Fibroblast of mammary gland (primary cell): ENCODE measurements at places on chromosomes 5 and 9.

- no peak for DNase-seq
These were observed 53.5 kb downstream of the RGS3 start for GRCh38 chr9:113516840-113517577.

GRCh38 chr5:120452471-120452870 lies 11.6 kb upstream of the PRR16 start:
- DNase-seq: peak; percentile 27

GRCh38 chr9:94720846-94721549 lies 5.5 kb upstream of the AOPEP start:
- no peak for DNase-seq

DNA sequence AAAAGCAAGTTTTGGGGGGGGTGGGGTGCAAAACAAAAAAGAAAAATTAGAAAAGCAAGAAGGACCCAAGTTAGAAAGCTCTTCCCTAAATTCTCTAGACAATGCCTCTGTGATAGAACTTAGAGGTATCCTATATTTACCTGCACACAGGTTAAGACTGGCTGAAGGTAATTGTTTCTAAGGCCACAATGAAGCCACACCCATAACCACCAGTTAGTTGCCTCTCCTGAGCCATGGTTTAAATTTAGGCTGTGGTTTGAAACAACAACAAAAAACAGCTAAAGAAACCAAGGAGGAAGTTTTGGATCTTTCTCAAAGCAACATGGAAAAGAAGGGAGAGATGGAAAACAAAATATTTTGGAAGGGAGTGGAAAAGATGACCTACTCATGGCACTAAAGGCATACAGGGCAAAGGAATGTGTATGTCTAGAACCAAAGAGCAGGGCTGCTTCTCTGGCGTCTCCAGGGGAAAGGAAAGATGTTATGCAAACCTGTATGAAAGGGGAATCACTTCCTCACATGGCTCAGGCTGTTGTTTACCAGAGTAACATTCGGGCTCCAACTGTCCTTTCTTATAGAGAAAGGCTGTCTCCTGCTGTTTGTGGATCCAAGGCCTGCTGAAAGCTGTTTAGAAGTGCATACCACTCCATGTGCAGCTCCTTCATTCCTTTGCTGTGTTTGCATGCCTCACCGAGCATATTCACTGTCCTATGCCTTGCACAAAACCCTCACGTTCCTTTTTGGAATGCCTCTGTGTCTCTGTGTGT lies 408.9 kb upstream of the MPDZ start:
- no peak for DNase-seq

DNA sequence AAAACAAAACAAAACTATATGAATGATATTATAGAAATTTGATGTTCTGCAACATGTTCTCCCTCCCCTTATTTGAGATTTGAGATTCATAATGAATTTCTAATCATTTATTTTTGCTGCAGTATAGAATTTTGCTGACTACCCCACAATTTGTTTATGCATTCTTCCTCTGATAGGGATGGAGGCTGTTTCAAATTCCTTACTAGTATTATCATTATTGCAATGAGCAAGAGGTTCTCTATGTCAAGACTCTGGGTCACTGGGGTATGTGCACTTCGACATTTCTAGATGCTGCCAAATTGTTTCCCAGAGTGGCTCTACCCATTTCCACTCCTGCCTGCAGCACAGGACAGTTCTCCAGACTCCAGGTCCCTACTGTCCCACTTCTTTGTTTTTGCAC lies 54.9 kb upstream of the DAB2IP start:
- no peak for DNase-seq

GRCh38 chr5:157989296-157989695 lies 130.4 kb upstream of the CLINT1 start:
- no peak for DNase-seq

DNA sequence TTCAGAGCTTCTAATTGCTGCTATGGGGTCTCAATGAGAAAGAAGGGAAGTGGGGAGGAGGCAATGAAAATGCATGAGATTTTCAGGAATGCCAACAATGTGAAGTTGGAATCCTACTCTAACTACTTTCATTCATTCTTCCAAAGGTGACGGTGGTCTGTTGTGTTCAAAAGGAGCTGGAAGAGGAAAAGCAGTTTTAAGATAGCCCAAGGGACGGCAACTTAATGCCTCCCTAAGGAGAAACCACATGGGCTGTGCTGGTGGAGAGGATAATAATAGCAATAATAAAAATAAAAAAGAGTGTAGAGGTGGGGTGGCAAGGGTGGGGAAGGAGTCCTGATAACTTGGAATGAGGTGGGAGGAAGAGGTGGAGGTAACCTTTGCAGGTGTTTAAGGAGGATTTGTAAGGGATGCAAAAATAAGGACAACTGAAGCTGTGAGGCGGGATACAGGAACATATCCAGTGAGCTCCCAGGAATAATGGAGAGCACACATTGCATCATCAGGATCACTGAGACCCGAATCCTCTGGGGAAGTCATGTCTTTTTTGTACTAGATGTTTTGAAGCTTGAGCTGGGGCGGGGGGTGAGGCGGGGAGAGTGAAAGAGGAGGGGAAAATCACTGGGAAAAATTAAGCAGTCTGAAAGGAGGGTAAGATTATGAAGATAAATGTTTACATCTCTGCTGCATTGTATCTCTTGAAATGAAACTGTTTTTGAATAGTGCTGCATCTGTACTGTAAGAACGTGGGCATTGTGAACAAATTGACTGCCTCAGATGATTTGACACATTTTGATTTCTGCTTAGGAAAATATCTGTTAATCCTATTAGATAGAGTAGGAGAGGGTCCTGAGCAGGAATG lies 120.1 kb upstream of the TMEM161B start:
- DNase-seq: no peak

- no peak for DNase-seq
These were observed 6.8 kb upstream of the SH3TC2 start for GRCh38 chr5:149069711-149070110.

DNA sequence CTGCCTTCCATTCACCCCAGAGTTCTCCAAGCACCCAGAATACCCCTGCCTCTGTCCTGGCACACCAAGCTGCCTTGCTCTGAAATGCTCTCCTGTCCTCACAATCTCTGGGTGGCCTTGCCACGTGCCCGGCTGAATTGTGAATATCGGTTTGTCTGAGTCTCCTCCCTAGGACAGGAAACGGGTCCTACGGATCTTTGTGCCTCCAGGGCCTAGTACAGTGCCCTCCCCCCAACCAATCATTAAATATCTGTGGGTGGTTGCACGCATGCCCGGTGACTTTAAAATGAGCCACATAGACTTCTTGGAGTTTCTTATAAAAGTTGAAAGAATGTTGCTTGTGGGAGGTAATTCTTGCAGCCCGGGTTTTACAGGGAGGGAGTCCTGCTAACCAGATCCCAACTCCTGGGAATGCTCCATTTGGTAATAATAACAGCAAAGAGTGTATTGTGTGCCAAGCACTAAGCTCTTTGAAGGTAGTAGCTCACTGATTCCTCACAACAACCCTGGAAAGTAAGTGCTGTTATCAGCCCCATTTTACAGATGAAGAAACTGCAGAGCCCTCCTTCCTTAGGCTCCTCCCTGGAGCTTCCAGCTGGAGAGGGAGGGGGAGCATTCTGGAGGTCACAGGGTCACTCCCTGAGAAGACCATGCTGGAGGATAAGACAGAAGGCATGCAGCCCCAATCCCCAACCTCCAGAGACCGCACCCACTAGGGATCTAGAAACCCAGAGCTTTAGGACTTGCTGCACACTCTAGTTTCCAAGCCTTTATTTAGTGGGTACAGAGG lies 23.4 kb downstream of the URM1 start:
- no peak for DNase-seq

DNA sequence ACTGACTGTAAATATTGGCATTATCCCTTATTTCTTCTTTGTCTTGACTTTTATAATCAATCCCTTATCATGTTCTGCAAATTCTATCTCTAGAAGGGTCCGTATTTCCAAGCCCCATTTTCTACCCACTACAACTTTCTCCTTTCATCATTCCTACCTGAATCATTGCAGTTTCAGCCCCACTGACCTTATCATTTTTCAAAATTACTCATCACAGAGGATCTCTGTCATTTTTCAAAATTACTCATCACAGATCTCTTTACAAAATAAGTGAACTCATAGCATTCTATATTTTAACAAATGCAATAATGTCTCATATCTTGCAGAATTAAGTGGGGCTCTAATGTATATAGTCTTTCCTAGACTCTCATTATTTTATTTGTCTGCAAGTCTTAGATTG lies 256.9 kb upstream of the COX7C start:
- DNase-seq: no peak

DNA sequence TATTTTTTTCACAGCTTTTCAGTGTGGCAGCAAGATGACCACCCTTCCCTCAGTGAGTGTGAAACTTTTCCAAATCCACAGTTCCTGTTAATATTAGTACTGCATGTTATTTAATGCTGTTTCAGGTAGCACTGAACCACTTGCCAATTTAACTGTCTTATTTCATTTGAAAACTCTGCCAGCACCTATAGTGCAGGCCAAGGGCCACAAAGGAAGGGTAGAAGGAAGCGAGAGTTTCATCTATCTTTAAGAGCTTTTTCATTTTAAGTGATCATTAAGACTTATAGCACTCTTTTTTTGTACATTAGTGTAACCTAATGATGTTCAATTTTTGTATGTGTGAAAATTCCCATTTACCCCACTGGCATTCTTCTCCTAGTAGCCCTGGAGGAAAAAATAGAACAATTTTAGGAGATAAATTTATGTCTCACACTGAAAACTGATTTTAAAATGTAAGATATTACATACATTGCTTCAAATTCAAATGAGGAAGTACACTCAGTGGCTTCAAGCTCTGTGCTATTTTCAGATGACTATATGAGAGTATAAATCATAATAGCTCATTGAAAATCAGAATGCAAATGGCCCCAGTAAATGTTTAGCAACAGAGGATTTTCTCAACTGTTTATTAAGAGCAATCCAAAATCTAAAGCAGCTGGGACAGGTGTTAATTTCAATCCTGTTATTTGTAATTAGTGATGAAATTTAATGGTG lies 820.5 kb downstream of the PTPRD start:
- DNase-seq: no peak

- no peak for DNase-seq
These were observed 416.4 kb upstream of the IRX1 start for GRCh38 chr5:3179220-3179619.

- no peak for DNase-seq
These were observed 34.7 kb upstream of the MVB12B start for GRCh38 chr9:126291925-126292324.

DNA sequence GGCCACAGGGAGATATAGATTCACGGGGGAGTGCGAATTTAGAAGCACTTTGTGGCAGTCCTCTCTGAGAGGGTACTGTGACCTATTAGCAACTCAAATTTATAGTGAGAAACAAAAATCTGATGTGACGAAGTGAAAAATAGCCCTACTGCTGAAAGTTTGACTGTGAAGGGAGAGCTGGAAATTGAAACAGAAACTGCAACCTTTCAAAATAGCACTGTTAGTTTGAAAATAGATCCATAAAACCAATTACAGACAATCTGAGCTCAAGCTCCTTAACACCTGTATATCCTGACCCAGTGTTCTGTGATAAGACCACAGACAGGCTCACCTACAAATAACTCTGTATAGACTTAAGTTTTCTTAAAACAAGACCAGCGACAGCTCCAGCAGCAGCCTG lies 420.1 kb downstream of the IRX1 start:
- DNase-seq: no peak

GRCh38 chr9:96436063-96436455 lies 13.9 kb upstream of the HABP4 start:
- DNase-seq: no peak

- DNase-seq: peak; percentile 45
These were observed 77.4 kb downstream of the ZNF618 start for GRCh38 chr9:113953531-113953930.

DNA sequence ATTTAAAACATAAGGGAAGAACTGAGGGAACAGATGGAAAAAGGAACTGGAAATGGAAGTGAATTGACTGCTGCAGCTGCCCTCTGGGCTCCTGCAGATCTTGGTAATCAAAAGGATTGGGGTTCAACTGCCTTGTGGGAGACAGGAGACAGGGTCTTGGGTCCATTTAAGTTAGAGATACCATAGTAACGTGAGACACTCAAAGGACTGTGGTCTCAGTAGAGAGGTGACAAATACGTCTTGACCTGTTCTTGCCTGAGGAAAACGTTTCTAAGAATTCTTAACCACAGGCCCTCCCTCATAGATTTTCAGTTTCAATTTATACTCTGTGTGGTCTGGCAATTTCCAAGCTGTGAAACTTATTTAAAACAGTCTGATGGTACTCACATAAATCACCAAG lies 100.8 kb upstream of the DHFR start:
- DNase-seq: no peak

DNA sequence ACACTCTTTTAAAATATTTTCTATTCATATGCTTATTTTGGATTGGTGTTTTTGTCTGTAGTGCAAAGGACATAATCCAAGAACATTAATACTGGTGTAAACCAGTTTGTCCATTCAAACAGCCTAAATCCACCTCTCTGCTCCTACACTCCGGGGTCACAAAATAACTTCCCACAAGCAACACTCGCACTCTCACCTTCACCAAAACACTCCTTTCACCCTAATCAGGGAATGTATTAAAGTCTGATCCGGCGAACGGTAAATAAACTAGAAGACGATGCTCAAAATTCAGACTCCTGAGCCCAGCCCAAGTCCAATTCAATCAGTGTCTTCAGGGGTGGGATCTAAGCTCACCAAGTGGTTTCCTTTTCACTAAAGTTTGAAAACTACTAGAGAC lies 649 bp downstream of the AP3B1 start:
- DNase-seq: no peak

- peak; percentile 23 for DNase-seq
These were observed 82.0 kb downstream of the FRMD3 start for GRCh38 chr9:83456226-83456625.

DNA sequence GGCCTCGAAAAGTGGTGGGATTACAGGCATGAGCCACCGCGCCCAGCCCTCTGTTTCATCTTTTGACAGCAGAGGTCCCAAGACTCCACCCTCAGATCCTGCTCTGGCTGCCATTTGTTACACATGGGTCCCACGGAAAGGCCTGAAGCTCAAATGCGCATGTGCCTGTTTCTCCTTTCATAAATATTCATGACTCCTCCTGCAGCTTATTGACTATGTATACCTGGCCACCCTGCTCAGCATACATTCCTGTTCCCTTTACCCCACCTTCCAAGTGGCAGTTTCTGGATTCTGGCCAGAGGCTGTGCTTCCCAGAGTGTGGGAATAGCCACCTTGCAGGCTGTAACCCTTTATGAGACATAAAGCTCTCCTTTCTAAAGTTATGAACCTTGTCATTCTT lies 46.5 kb downstream of the AUH start:
- no peak for DNase-seq

DNA sequence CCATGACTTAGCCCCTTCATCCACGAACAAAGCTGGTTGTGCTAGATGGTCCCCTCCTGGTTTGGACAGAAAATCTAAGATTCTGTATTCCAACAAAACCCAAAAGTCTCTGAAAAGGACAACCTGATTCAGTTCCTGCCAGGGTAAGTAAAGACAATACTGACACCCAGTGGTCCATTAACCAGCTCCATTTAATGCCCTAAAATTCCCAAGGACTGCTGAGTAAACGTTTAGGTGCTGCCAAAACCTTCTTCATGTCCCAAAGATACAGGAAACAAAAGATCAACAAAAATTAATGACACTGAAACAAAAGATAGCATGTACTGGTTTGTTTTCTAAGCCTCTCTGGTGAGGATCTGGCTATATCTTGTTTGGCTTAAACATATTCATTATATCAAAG lies 25.3 kb upstream of the PPP1R2B start:
- peak; percentile 59 for DNase-seq
